Hair follicle dermal papilla cell (primary cell): ENCODE measurements at places on chromosomes 16 and 17. TPM values are rescaled to one million over a fixed set of nuclear protein-coding genes. Genes with fewer than 3 reads are reported as not detected.

The APRT gene
- total RNA-seq: 39.3 and 50.5 TPM in 2 replicates

The SPHK1 gene
- total RNA-seq: 50.1 and 56.1 TPM in 2 replicates

The ABCC12 gene
- total RNA-seq: 0.12 and 0.16 TPM in 2 replicates

The ABCC6 gene
- 2.2 and 3.6 TPM in 2 replicates for total RNA-seq

The TBC1D3C gene
- total RNA-seq: 1.3 TPM in 1 of 2 replicates, not detected in the other

The KRT23 gene
- 0.16 and 0.85 TPM in 2 replicates for total RNA-seq

The SPECC1 gene
- 21.9 and 27.8 TPM in 2 replicates for total RNA-seq
